ENCODE measurements at places on chromosomes 4 and X.

- no peak for DNase-seq
These were observed 11.9 kb upstream of the DCAF4L1 start for GRCh38 chr4:41969671-41970070.

DNA sequence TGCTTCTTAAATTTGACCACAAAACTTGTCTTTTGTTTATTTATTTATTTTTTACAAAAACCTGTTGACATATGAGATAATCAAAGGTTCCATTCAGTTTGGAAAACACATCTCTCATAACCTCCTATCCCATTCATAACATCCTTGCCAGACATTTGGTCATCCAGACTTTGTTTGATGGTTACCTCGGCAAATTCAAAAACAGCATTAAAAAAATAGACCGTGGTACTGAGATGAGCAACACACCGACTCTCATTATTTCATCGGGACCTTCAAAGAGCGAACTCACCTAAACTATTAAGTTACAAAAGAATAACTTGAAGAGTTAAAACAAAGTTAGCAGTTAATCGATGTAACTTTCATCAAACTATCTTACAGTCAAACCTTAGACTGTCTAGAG, 85.8 kb upstream of the RPS6KA3 start:
- no peak for DNase-seq

DNA sequence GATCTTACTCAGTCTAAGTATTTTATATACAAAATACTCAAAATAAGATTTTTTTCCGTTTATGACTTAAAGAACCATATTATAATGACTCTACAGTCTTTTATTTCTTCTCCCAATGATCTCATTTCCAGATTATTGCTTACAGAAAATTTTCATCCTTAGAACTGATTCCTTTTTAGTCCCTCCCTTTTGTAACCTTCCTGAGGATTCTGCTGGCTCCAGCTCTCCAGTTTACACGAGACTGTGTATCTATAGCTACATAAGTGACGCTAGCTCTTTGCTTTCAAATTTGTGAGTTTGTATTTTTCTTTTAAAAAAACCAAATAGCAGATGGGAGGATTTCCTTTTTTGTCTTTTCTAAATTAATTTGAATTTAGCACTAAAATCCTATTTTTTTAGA, 24.0 kb downstream of the FHDC1 start:
- DNase-seq: no peak

- DNase-seq: no peak
These were observed 139.9 kb downstream of the TMEM144 start for GRCh38 chr4:158350161-158350560.

GRCh38 chr4:182871616-182872015, 45.6 kb downstream of the DCTD start:
- DNase-seq: no peak

DNA sequence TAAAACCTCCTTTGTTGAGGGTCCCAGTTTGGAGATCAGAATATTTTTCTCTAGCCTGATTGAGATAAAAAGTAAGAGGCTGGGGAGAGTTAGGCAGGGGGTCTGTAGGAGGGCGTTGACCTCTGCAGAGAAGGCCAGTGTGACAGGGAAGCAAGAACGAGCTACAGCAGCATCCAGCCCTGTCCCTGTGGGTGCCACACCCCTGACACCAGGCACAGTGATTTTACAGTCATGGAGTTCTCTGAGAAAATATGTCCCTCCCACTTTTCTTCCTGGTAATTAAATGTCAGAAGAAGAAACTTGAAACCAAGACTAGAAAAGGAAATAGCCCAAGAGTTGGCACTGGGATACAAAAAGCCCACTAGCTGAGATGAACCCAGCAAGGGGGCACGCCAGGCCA, 25.0 kb upstream of the HELT start:
- DNase-seq: no peak

DNA sequence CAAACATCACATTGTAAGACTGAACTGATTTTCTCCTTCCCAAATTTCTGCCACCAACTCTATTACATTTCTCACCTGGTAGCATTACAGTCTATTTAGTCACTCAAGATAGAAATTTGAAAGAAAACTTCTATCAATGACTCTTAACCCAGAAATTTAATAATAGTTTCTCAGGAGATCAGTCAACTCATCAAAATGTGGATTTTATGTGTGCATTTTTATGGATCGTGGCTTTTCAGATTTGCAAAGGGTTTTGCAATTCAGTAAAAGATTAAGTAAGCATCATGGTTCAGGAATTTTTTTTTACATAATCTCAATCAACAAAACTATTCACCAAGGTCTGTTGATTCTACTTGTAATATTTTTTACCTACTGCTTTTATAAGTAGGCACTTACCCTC, 111.1 kb downstream of the CFAP299 start:
- peak; percentile 57 for DNase-seq

- DNase-seq: no peak
These were observed 165.8 kb downstream of the VSIG4 start for GRCh38 chrX:65874110-65874509.

GRCh38 chr4:116400480-116400879, 684.9 kb downstream of the TRAM1L1 start:
- DNase-seq: no peak

- DNase-seq: no peak
These were observed 100.3 kb upstream of the PRR32 start for GRCh38 chrX:126719208-126719607.
